ENCODE measurements at places on chromosomes 7 and 10.

GRCh38 chr10:99920901-99921300 is 88.8 kb downstream of the DNMBP start:
- no peak for DNase-seq

- DNase-seq: no peak
Observed at GRCh38 chr10:121677880-121678279, 79.6 kb upstream of the FGFR2 start.

DNA sequence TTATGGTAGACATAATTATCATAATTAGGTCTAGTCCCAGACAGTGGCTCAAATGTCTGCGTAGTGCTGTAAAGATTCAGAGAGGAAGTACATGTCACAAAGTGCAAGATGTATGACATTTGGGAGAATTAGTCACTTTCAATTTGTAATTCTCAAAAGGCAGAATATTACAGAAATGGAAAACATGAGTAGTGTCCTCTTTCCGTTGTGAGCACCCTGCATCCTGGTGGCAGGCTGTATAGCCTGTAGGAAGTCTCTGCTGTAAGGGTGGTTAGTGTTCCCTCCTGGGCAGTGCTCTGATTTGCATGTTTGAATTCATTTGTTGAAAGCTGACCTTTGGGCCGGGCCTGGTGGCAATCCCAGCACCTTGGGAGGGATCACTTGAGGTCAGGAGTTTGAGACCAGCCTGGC is 17.0 kb downstream of the CDK14 start:
- DNase-seq: no peak

GRCh38 chr10:9807846-9808245 is 1209.8 kb upstream of the CELF2 start:
- no peak for DNase-seq

DNA sequence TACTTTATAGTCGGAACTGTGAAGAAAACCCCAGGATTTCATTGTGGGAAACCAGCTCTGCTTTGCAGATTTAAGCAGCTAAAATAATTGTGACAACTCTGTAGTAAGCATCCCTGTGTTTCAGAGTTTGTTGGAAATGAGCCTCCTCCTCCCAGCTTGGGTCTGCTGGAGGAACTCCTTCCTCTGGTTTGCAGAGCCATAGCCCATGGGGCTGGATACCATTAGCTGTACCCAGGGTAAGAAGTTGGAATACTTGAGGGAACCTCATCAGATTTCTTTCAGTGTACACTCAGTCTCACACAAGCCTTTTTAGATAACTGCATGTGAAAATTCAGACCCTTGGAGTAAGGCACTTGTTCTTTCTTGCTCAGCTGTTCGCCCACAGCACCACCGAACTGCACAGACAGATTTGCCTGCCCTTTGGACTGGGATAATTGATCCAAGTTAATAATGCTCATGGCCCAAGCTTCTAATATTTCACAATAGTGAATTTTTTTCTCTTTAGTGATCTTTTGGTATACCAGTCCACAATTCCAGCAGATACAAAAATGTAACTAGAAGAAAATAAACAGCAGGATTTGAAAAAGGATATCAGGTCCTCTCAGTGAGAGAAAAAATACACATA is 467.4 kb upstream of the FZD8 start:
- DNase-seq: no peak

GRCh38 chr10:89738551-89739209 is 37.3 kb downstream of the KIF20B start:
- DNase-seq: no peak

GRCh38 chr10:19570120-19570519 is 246.1 kb upstream of the PLXDC2 start:
- DNase-seq: no peak

- no peak for DNase-seq
Observed at GRCh38 chr7:17530741-17531421, 232.4 kb downstream of the AHR start.

DNA sequence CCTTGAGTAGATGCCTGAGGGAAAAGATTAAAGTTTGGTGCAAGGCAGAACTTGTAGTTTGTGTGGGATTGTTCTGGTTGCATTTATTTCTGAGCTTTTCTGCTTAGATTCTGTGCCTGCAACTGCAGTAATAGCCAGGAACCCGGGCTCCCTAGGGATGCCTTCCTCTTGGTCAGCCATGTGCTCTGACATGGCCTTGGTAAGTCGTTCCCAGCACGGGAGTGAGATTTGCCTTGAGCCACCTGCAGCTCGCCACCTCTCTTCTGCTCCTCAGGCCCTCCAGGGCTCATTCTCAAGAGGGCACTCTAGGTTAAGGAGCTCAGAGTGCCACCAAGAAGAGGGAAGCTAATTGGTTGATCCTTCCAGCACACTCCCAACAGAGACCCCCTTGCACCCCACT is 350.6 kb upstream of the MKI67 start:
- DNase-seq: no peak

GRCh38 chr7:85764034-85764433 is 577.2 kb upstream of the SEMA3D start:
- DNase-seq: no peak

DNA sequence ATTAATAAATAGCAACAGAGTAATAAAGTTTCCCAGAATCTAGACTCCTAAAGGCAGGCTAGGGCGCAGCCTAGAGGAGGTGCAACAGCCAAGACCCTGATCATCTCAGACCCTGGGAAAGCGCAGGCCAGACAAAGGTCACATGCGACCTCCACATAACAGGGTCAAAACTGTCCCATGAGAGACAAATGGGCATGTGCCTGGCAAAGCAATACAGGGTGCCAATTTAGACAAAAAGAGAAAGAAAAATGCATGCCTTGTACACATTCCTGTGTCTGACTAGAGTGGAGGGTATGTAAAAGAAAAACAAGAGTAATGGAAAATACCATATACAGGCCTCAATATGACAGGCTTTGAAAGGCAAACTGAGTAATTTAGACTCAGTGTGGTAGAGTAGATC is 22.2 kb downstream of the MPP7 start:
- DNase-seq: no peak

- peak; percentile 94 for DNase-seq
Observed at GRCh38 chr10:122953902-122954730, at the start of gene C10orf88. C10orf88 (minus strand) TSS chr10:122954227; CDS start chr10:122954178, 49 bp downstream.

- DNase-seq: peak; percentile 10
Observed at GRCh38 chr10:77405771-77406241, 231.8 kb downstream of the KCNMA1 start.

GRCh38 chr7:77453531-77453930 is 37.4 kb upstream of the GSAP start:
- no peak for DNase-seq

- DNase-seq: no peak
Observed at GRCh38 chr7:31744294-31744874, 57.4 kb downstream of the PPP1R17 start.

DNA sequence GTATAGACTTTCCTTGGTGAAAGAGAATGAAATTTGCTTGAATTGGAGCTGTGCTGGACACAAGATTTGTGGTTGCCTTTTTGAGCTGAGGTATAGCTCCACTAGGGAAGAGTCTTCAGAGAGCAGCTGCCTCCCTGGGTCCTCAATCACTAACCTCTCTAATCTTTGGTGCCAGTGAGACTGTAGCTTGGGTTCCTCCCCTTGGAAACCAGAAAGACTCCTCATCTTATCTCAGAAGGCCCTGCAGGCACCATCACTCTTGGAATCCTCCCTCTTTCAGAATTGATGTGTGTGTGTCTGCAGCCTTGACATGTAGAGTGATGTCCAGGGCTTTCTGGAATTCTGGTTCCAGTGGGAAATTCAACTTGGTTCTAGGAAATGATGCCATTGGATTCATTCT is 426.5 kb downstream of the RPS24 start:
- no peak for DNase-seq

DNA sequence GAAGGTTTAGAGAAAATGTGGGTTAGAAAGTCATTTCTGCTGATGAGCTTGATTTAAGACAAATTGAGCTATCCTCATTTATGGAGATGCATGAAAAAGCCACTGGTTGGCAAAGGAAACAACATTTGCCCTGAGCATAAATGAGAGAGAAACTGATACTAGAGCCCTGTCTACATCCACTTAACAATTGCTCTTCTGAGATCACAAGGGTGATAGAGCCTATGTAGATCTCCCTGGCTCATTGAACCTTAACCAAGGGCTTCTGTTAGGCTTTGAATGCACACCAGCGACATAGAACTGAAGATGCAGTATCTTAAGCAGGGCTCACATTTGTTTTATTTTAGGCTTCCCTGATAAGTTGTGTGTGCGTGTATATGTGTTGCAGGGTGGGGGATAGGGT is 35.0 kb downstream of the GPR141 start:
- no peak for DNase-seq

GRCh38 chr7:127666602-127667001 is 14.6 kb downstream of the SND1 start:
- no peak for DNase-seq

GRCh38 chr10:83182076-83182475 is 957.2 kb upstream of the GHITM start:
- DNase-seq: no peak

GRCh38 chr10:133276100-133276434 is 601 bp downstream of the ADAM8 start:
- DNase-seq: no peak

DNA sequence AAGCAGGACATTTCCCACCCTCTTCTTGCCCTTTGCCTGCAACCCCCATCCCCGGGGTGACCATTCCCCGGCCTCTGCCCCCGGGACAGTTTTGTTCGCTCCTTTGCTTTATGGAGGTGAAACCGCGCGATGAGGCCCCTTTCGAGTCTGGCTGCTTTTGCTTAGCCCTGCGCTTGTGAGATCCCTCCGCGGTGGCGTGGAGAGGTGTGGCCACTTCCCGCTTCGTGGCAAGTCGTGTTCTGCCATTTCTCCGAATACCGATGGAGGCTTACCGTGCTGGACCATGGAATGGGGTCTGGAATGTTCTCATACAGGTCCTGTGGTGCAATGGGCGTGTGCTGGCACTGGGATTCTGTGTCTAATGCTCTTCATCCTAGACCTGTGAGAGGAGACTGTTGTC is 106.7 kb downstream of the LHPP start:
- DNase-seq: no peak

GRCh38 chr7:151252961-151253711 is 4.6 kb upstream of the SMARCD3 start:
- no peak for DNase-seq

GRCh38 chr10:71727738-71728737 is 8.5 kb upstream of the C10orf105 start:
- no peak for DNase-seq

DNA sequence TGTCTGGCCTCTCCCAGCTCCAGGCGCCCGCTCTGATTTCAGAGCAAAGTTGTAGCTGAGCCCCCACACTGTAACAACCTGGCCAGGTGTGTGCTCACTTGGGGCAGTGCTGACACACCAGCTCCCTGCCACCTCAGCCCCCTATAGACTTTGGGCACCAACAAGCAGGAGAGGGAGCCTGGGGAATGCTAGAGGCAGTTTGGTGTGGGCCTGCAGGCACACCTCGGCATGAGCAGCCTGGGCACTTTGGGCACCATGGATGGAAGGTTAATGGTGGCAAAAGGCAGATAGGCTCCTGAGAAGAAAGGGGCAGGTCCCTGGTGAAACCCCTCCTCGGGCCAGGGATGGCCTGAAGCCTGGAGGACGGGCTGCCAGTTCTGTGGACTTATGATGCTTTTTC is 212.7 kb upstream of the GNAI1 start:
- no peak for DNase-seq

- DNase-seq: no peak
Observed at GRCh38 chr7:92478095-92478494, 349 bp upstream of the ERVW-1 start.

DNA sequence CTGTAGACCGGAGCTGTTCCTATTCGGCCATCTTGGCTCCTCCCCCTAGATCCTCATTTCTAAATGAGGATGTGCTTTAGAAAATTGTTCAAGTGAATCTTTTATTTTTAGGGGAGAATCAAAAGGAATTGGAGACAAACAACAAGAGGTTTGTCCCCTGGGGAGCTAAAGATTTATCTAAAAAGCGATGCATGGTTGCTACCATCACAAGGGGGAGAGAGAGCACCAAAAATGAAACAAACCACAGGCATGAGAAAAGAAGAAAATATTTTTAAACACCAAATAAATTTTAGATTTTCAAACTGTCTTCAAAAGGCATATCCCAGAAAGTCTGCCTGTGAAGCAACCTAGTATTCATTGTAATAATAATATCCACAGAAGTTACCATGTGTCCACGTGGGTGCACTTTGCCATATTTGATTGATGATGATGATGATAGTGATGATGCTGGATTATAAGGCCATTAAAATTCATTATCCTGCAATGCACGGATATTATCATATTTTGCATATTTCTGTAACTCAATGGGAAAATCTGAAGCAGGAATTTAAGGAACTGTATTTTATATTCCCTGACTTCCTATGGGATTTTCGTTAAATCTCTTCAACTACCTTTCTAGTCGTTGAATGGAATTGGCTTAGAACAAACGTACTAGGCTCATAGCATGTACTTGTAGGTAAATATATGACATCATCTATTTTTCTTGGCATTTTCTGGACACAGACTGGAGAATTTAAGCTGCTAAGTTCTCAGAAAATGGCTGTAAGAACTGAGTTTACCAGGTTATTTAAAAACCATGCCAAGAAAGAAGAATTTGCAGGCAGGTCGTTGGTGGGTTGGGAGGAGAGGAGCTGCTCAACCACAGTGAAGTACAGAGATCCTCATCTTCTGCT is 171.6 kb downstream of the WDR37 start:
- no peak for DNase-seq

DNA sequence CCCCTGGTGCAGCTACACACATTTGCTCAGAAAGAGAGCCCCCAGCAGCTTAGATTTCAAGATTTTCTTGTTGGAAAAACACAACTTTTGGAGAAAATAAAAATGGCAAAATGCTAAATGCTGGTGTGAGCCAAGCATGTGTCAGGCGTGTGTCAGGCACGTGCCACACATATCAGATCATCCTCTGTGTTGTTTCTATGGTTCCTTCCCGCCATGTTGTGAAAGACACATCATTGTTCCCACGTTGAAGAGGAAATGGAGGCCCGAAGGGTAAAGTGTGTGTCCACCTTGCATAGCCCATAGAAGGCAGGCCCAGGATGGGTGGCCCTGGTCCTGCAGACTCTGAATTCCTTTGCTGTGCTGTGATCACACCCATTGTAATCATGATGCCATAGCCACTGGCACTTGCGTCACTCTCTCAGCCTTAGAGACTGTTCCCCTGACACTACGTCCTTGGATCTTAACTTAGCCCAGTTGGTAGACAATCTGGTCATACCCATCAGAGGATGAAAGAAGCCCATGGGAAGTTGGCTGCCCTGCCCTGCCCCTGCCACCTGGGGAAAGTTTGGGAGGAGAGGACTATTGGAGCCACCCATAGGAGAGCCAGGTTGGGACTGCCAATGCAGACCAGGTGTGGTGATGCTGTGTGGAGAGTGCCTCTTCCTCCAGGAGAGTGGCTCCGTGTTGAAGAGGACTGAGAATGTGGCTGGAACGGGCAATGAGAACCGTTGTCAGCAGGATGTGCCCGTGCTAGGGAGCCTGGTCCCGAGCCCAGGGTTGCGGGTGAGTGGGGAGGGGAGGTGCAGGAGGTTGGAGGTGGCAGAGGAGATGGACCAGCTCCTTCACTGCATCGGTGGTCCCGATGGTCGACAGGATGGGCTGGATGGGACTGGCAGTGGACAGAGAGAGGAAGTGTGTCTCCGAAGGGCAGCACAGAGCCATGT is 65.6 kb upstream of the IGFBP3 start:
- DNase-seq: no peak
